Left renal pelvis (tissue), 4 donors: ENCODE measurements at places on chromosomes 1 and 21.
A peak's percentile ranks its signal among the peaks of the same experiment; 100 is the strongest.

- DNase-seq, result no peak
These were observed 17.3 kb downstream of the CA6 start for GRCh38 chr1:8962812-8963530.

- peak; percentile 62 for DNase-seq
These were observed 1.3 kb downstream of the SH2D2A start for GRCh38 chr1:156815307-156815826.

- DNase-seq, result no peak
These were observed 39.3 kb downstream of the NAV1 start for GRCh38 chr1:201578008-201578888.

DNA sequence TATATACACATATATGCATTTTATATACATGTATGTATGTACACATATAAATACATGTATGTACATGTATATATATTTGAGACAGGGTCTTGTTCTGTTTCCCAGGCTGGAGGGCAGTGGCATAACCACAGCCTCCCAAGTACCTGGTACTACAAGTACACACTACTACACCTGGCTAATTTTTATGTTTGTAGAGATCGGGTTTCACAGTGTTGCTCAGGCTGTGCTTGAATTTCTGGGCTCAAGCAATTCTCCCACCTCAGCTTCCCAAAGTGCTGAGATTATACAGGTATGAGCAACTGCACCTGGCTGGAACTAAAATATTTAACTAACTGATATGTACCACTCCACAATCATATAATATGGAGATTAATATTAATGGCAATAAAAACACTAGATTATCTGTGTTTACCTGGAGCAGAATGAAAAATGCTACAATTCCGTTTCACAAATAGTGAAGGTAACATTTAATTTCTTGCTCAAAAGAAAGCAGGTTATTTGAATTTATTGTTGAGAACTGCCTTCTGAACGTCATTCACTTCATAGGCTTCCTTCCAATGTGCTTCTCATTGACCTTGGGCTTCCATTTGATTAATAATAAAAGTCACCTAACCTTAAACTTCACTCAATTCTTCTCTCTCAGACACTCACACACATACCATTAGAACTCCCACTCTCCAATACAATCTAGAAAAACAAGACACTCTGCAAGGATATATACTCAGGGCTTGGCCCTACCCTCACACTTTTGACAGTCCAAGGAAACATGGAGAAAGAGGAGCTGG, 57.0 kb downstream of the PTGER3 start:
- peak; percentile 12 for DNase-seq

DNA sequence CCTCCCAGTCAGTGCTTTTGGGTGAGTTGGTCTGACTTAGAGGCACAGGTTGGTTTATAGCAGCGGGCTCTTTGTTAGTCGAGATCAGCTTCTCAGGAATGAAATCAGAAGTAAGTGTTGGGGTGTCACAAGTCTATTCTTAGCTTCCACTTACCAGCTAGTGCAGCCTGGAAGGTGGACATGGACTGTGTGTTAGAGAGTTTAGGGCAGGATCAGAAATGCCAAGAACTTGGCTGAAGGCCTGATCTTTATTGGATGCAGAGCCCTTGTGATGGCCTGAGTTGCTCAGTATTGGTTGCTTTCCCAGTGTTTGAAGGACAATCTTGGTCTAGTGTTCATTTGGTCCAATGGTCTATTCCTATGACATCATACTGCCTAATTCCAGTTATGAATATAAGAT, 377.0 kb upstream of the USP24 start:
- DNase-seq, result no peak

GRCh38 chr1:25055324-25055780, 125.3 kb upstream of the RUNX3 start:
- DNase-seq, result no peak

DNA sequence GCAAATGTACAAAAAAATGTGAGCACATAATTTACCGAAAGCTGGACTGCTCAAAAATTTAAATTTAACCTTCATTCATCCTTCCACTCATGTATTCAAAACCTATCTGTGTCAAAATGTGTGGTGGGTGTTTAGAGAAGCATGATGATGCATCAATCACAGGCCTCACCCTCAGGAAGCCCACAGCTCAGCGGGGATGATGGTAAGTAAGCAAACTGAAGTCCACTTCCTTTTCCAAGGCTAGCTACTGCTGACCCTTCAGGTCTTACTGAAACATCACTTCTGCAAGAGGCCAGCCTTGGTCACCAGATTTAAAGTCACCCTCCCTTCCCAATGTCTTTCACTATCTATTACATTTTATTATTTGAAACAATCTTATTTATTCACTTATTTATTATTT, 254.5 kb downstream of the DNM3 start:
- DNase-seq, result no peak

GRCh38 chr1:97144527-97144926, 422.9 kb downstream of the PTBP2 start:
- DNase-seq, result no peak

DNA sequence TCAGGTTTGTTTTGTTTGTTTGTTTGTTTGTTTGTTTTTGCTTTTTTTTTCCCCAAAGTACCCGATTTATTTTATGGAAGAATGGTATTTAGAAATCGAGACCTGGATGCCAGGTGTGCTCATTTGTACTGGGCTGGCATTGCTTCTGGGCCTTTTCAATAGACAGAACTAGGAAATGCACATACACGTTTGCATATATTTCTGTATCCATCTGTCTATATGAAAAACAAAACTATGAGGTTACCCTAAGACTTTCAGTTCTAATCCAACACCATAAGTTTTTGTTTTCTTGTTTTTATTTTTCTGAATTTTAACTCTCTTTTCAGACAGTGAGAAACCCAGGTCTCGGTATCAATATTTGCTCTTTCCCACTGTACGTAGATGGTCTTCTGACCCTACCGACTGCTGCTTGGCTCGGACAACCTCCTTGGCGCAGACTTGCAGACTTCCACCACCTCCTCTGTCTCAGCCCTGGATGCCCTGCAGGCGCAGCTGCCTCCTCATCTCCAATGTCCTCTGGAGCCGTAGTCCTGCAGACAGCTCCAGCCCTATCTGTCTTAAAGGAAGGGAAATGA, 171.7 kb downstream of the NEK7 start:
- no peak for DNase-seq

DNA sequence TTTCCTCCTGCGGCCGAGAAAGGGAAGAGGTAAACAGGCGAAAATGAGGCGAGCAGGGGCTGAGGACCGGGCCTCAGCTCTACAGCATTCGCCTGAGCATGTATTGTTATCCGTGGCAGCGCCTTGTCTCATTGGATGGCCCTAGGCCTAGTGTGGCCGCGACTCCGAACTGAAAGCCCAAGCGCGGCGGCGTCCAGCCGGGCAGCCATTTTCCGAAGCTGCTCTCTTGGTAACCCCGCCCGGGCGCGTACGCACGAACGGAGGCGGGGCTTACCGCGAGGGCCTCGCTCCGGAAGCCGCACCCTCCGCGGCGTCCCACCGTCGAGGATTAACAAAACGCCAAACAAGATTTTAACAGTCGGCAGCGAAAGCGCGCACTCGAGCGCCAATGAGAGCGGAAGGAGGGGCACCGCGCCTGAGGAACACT, 797 bp upstream of the USP1 start:
- no peak for DNase-seq

DNA sequence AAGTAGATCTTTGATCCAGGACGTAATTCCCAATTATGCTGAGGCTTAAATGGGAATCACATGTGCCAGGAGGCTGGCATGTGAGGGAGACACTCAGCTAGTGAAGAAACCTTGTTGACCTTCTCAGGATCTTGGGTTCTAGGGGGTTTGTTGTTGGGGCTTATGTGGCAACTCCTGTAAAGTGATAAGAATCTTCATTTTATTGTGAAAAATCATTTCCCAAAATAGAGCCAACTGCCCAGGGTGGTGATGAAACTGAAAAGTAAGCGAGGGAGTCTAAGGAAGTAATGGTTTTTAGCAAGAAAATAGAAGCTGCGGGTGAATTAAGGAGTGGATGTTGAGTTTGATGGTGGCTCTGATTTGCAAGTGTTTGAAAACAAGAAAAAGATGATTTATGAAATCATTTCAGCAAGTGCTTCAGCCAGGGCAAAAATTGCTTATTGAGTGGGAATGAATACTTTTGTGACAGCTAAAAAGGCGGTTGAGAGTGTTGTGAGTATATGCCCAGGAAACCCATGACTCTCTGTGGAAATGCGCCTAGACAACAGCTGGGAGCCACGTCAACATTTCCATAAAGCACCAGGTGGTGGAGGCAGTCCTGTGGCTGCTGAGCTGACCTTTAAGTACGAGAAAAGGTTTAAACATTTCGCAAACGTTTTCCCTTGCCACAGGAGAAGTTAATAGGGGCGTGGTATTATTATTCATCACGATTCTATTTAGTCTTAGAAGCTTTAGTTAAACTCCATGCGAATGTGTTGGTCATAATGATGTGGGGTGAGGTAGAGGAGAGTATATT, 102.7 kb downstream of the HMGB4 start:
- DNase-seq, result no peak

DNA sequence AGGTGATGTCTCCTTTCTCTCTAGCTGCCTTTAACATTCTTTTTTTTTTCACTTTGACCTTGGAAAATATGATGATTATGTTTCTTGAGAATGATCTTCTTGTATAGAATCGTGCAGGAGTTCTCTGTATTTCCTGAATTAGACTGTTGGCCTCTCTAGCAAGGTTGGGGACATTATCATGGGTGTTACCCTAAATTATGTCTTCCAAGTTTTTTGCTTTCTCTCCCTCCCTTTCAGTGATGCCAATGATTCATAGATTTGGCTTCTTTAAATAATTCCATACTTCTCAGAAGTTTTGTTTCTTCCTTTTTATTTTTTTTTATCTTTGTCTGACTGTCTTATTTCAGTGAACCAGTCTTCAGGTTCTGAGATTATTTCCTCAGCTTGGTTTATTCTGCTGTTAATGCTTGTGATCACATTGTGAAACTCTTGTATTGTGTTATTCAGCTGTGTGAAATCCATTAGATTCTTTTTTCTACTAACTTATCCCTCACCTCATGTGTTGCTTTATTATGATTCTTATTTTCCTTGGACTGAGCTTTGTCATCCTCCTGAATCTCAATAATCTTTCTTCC, 268.4 kb upstream of the NRIP1 start:
- DNase-seq, result no peak

GRCh38 chr1:206803221-206803730, 31.0 kb upstream of the IL10 start:
- no peak for DNase-seq

- no peak for DNase-seq
These were observed 102.6 kb upstream of the UBE2U start for GRCh38 chr1:64100791-64101190.

DNA sequence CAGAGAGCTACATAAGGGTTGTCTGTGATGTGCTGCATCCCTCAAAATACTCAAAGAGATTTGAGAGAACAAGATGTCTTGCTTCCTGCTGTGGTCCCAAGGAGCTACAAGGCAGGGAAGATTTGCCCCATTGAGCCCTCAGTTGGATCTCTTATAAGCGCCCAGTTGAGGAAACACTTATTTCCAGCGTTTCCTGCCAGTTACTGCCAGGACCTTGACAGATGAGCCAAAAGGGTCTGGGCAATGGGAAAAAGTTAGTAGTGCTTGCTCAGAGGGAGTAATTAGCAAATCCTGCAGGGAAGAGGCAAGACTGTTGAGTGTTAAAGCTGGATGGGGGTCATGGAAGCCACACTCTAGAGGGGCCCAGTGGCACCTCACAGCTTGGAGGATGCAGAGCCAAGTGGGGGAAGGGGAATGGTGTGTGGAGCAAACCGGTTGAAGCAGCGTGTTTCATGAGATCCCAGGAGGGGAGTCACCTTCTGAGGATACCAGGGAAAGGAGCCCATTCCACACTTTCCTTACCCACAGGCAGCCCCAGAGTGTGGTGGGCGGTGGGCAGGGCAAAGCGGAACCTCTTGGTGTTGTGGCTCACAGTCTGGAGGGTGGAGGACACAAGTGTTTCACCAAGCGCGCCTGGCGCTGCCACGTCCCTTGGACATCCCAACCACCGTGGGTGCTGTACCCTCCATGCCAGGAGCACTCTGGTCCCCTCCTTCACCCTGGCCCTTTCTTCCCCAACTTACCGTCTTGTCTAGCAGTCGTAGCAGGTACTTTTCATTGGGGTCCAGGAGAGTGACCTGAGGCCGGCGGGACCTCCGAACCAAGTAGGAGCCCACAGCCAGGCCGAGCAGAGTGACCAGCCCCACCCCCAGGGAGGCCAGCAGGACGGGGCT, 805 bp downstream of the CYB5R1 start:
- no peak for DNase-seq

DNA sequence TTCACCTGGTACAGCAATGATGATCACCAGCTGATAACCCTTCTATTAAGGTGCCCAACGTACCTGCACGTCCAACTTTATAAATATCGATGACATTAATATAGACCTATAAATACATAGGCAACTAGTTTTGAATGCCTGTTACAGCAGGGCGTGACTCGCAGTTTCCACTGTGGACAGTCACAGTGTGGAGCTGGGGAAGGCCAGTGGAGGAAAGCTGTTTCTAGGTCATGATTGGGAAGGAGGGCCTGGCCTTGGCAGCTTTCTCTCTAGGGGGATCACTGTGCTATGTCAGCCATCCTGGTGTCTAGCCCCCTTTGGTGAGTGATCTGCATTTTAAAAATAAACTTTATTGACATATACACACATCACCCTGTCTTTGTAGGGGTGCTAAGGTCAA, 4.4 kb upstream of the PRDM15 start:
- DNase-seq, result no peak
